ENCODE measurements at places on chromosomes 7 and 10.

- no peak for DNase-seq
Measured at GRCh38 chr7:155804897-155805825, 7.1 kb downstream of the SHH start.

- no peak for DNase-seq
Measured at GRCh38 chr7:41059796-41060195, 643.1 kb downstream of the INHBA start.

GRCh38 chr7:95509199-95509598, 23.5 kb downstream of the ASB4 start:
- DNase-seq, result no peak

DNA sequence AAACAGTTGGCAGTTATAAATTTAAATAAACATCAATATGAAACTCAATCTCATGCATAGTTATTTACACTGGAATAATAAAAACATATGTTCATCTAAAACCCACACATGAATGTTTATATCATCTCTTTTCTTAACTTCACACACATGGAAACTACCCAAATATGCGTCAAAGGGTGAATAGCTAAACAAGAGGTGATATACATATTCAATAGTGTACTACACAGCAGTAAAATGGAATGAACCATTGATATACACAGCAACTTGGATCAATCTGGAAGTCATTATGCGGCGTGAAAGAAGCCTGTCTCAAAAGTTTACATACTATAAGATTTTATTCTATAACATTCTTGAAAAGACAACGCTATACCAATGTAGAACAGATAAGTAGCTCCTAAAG, 282.5 kb upstream of the POM121L12 start:
- no peak for DNase-seq

- DNase-seq, result no peak
Measured at GRCh38 chr10:15244635-15245197, 76.2 kb upstream of the NMT2 start.

DNA sequence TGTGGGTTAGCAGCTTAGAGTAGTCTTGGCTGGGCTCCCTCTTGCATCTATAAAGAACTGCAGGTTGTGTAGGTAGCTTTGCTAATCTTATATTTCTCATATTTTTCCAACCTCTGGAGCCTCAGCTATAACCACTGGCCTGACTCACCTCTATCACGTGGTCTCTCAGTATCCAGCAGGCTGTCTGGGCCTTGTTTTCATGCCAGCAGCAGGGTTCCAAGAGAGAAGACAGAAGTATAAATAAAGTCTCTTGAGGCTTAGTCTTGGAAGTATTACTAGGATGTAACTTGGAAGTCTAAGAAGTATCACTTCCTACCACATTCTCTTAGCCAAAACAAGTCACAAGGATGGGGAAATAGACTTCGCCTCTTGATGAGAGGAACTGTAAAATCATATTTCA, 73.3 kb downstream of the WIPF3 start:
- DNase-seq, result no peak

DNA sequence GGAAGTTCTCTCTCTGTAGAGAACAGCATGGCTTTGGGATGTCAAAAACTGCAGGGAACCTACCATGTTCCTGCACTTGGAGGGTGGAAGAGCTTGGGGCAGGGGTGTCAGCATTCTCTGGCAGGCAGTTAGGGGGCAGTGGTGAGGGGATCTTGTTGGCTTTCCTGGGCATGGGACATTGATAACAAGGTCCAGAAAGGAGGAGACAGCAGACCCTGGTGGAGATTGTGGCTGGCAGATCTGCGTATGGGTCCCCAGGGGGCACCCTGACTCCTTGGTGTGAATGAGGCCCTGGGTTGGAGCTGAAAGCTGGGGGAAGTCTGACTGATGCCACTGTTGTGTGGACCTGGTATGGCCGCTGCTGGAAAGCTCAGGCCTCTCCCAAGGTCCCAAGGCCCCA, 22.9 kb upstream of the CAMK2B start:
- DNase-seq, result no peak

DNA sequence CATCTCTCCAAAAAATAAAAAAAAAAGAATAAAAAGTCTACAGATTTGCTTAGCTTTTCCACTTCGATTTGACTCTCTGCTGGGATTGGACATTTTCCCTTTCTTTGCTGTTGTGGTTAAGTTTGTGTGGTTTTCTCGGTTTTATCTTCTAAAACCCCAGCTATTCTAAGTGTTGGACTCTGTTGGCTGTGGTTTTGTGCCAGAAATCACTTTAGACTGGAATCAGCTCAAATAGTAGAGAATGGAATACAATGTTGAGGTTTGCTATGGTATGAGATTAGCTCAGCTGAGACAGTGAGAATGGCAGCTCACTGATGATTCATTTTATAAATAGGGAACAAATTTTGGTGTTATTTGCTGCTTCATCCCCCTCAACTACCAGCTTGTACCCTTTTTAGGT, 116.0 kb downstream of the BUB3 start:
- DNase-seq, result no peak

- DNase-seq, result no peak
Measured at GRCh38 chr10:102927311-102928010, 9.4 kb downstream of the CNNM2 start.

DNA sequence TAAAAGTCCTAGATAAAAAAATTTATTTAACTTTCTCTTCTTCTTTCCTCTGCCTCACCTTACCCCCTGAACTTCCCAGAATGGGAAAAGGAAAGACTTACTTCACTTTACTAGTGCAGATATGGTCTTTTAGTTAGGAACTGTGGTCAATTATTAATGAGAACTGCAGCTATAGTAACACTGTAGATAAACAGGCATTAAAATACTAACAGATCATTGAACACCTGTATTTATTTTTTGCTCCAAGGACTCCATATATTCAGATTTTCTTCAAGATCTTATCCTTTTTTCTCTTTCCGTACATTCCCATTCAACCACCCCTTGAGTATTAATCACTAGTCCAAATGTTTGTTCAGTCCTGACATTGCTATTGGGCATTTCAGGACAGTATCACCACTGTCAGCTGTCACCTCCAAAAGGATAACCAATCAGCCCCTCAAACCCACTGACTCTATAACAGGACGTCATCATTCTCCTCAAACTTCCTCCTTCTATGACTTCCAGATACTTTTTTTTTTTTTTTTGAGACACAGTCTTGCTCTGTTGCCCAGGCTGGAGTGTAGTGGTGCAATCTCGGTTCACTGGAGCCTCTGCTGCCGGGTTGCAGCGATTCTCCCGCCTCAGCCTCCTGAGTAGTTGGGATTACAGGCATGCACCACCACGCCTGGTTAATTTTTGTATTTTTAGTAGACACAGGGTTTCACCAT, 4.2 kb downstream of the CPVL start:
- no peak for DNase-seq

- DNase-seq, result no peak
Measured at GRCh38 chr7:48398191-48398590, 226.9 kb downstream of the ABCA13 start.

DNA sequence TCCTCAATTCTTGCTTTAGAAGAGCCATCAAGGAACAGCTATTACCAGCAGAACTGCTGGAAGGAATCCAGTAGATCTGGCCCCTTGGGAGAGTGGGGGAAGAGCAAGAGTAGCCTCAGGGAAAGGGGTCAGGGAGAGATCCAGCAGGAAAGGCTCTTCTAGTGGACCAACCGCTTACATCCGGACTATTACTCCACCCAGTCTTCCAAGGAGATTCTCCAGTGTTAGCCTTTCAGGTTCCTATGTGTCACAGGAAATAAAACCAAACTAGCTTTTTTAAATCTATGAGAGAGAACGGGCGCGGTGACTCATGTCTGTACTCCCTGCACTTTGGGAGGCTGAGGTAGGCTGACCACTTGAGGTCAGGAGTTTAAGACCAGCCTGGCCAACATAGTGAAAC, 34.3 kb downstream of the TET1 start:
- no peak for DNase-seq

DNA sequence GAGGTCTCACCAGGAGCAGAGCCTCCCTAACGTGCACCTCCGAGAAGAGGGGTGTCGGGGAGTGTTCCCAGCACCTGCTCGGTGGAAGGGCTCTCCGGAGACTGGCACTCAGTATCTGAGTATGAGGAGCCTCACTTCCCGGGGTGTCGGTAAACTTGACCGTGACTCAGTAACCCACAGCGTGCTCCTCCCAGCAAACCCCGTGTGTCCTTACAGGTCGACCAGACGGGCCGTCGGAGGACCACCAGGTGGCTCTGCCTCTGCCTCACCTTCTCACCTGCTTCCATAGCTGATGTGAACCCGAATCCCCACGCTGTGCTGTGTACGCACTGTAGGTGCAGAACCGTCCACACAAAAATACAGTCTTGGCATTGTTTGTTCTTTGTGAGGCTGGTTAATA, 29.0 kb upstream of the KNDC1 start:
- no peak for DNase-seq

DNA sequence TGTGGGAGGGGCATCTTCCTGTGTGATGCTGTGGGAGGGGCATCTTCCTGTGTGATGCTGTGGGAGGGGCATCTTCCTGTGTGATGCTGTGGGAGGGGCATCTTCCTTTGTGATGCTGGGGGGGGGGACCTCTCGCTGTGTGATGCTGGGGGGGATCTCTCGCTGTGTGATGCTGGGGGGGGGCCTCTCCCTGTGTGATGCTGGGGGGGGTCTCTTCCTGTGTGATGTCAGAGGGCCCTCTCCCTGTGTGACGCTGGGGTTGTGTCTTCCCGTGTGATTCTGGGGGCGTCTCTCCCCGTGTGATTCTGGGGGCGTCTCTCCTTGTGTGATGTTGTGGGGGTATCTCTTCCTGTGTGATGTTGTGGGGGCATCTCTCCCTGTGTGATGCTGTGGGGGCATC, 27.9 kb upstream of the DPYSL4 start:
- no peak for DNase-seq

DNA sequence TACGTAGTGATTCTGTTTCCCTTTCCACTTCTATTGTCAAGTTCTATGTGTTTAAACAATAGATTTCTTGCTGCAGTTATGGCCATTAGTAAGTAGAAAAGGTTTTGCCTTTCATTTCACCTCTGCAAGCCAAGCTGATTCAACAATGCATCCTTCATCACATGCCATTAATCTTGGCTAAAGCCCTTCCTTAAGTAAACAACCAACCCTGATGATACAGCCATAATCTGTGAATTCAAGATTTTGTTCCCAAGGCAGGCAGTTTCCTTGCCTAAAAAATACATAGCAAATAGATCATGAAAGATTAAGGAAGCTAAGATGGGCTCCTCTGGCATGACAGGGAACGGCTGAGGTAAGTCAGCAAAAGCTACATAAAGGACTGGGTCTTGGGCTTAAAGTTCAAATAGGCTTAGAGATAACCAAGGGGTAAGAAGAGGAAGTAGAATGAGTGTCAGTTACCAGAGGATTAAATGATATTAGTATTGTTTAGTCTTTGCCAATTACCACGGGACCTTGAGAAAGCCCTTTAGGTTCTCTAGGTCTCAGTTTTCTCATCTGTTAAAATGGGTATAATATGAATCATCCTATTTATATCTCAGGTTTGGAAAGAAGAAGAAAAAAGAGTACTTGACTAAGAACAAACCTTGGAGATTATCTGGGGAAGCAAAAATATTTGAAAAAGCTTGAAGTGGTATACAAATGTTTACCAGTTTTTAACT, 35.9 kb upstream of the ANK3 start:
- no peak for DNase-seq

DNA sequence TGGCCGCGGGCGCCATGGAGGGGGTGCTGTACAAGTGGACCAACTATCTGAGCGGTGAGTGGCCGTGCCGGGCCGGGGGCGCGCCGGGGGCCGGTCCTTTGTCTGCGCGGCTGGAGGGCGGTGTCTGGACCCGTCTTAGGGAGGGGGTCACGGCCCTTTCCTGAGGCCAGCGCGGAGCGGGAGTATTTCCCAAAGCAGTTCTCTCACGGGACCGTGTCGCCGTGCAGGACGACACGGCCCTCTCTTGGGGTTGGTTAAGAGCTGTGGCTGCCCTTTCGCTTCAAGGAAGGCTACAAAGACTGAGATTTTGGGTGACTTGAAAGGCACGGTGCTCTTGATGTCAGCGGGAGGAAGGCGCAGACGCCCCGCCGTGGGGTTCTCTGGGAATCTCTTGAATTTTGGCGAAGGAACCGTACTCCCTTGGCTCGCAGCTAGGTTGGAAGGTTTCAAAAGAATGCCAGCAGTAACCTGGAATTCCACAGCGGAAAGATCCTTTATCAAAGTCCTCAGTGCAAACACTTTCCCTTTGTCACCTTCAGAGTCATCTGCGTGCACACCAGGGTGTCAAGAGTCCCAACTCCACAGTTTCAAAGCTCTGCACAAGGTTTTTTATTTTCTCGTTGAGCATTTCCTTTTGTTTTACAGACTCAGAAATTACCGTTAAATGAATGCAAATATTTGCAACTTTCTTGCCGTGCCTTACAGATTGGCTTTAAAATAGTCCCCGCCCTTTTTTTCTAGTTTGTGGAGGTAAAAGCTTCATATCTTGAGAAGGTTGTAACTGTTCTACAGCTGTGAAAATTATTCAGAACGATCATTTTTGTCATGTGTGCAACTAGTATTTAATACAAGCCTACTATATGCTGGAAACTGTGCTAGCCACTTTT, 780 bp downstream of the PLEKHA8 start:
- no peak for DNase-seq

DNA sequence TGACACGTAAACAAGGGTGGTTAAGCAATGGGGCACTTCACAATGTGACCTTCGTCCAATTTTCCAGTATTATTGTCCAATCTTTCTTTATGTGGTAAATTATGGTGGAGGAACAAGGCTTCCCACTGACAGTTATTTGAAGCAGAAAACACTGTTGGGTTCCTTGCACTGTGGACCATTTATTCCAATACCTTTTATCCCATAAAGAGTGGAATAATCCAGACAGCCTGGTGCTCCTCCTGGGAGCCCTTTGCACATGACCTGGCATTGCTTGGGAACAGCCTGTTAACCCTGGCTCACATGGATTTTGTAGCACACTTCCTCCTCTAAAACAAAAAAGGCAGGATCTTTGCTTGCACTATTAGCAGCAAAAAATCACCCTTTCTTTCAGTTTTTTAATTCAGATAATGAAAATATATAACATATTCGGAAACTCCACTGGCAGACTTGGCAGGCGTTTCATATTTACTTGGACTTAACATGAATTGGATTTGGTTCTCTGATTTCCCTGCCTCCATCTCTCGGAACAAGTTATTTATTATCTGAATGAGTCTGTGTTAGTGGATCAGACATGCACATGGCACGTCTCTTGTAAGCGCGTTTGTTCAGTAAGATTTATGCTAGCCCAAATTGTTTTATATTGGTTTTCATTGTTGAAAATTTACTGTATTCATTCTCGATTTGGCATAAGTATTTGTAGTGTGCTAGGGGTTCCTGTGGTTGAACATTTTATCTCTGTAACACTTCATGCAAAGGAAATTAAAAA, 59.3 kb downstream of the BMPER start:
- DNase-seq, result no peak

GRCh38 chr10:118776960-118777359, 22.2 kb upstream of the CACUL1 start:
- no peak for DNase-seq

DNA sequence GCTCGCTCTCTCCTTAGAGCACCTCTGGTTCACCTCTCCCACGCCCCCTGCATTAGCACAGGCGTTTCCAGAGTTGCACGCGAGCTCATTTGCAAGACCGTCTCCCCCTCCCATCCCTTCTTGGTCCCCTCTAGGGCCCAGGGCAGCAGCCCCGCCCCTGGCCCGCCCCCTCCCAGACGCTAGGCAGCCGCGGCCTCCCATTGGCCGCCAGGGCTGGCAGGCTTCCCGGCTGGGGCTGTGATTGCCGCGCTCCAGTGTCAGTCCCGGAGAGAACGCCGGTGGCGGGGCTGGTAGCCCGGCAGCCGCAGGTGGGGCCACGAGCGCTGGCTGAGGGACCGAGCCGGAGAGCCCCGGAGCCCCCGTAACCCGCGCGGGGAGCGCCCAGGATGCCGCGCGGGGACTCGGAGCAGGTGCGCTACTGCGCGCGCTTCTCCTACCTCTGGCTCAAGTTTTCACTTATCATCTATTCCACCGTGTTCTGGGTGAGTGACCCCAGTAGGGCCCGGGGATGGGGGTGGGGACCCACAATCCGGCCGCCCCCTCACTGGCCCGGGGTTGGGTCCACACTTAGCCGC, at the start of gene TSPAN15:
TSS of gene TSPAN15 (plus strand) at position 257 of the 575 bp plus-strand sequence. CDS start at position 387, 130 bp downstream.
- DNase-seq, result peak; percentile 69
